ENCODE measurements at places on chromosomes 2 and 18. TPM values are rescaled to one million over a fixed set of nuclear protein-coding genes. Genes with fewer than 3 reads are reported as not detected.

Gene EFHD1
- total RNA-seq: 4.1 TPM

Gene GNLY
- not detected for total RNA-seq

GRCh38 chr2:72004976-72005375, 142.7 kb downstream of the CYP26B1 start:
- DNase-seq: no peak

DNA sequence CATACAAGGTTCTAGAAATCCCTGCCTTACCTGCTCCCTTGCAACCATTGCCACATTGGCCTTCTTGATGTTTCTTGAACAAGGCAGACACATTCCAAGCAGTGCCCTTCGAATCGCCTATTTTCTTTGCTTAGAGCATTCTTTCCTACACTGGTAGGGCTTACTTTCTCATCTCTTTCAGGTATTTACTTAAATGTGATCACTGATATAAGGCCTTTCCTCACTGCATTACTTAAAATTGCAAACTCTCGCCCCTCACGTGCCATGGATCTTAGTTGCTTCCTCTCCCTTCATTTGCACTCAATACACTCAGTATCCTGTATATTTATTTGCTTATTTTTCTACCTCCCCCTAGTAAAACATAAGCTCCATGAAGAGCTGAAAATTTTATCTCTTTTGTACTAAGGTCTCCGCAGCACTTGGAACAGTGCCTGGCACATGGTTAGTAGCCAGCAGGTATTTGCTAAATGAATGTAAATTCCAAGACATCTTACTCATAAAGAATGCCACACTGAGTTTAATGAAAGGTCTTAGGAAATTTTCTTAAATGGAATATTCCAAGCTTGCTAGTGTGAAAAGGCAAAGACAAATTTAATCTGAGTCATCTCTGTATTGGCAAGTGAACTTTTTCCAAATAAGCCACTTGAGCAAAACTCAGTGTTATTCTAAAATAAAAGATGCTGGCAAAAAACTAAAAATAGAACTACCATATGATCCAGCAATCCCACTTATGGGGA, 42.4 kb upstream of the FIGN start:
- no peak for DNase-seq

Gene MALT1
- 17.6 TPM for total RNA-seq

Gene DNAJC5G
- not detected for total RNA-seq

- no peak for DNase-seq
Observed at GRCh38 chr2:32900246-32900973, 46.3 kb upstream of the LTBP1 start.

- DNase-seq: peak; percentile 88
Observed at GRCh38 chr2:85066874-85067351, 66.3 kb upstream of the TCF7L1 start.

DNA sequence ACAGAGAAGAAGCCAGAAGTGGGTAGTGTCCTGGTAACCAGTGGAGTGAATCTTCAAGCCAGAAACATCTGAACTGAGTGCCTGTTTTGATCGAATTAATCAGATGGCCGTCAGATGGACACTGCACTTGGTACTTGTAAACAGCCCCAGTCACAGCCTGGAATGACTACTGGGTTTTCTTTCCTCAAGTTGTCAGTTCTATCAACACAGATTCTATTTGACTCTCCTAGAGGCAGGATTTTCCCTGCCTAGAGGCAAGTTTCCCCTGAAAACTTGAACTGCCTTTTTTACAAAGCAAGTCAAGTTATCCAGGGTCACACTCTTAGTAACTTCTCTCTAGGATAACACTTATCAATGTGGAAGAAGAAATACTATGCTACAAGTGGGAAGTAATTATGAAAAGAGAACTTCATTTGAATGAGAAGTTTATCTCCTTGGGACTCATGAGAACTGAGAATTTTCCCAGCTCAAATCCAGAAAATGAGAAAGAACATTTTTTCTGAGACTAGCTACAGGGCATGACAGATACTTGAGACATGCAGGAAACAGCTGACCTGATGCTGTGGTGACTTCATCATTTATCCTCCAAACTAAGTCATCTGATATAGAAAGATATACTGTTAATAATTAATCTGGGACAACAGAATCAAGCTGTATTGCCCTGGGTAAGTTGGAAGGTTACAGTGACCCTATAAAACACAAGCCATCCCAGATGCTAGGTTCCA, 36.0 kb downstream of the SULT1C2 start:
- no peak for DNase-seq

- peak; percentile 64 for DNase-seq
Observed at GRCh38 chr2:219119422-219120043, 41.1 kb downstream of the NHEJ1 start.

DNA sequence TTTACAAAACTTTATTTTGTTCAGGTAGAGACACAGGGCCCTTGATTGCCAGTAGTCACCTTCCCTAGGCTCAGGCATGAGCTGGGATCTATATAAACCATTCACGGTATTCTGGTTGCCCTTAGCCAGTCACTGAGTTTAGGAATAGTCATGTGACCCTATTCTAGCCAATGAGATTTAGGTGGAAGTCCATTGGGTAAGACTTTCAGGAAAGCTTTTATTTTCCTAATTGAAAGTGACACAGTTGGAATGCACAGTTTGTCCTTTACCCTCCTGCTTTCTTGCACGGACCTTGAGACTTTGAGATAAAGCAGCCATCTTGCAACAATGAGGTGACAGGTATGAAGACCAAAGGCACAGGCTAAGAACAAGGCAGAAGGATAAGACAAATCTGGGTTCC, 21.5 kb downstream of the SLC4A5 start:
- DNase-seq: no peak

Gene LYPD1
- 17.4 TPM for total RNA-seq

Gene GAREM2
- 21.8 TPM for total RNA-seq

Gene RIT2
- not detected for total RNA-seq

- no peak for DNase-seq
Observed at GRCh38 chr18:48594471-48595094, 55.8 kb downstream of the CTIF start.

GRCh38 chr2:195121341-195121740, 535.7 kb upstream of the SLC39A10 start:
- no peak for DNase-seq
